ENCODE measurements at places on chromosomes 7 and 10. TPM values are rescaled to one million over a fixed set of nuclear protein-coding genes. Genes with fewer than 3 reads are reported as not detected.

DNA sequence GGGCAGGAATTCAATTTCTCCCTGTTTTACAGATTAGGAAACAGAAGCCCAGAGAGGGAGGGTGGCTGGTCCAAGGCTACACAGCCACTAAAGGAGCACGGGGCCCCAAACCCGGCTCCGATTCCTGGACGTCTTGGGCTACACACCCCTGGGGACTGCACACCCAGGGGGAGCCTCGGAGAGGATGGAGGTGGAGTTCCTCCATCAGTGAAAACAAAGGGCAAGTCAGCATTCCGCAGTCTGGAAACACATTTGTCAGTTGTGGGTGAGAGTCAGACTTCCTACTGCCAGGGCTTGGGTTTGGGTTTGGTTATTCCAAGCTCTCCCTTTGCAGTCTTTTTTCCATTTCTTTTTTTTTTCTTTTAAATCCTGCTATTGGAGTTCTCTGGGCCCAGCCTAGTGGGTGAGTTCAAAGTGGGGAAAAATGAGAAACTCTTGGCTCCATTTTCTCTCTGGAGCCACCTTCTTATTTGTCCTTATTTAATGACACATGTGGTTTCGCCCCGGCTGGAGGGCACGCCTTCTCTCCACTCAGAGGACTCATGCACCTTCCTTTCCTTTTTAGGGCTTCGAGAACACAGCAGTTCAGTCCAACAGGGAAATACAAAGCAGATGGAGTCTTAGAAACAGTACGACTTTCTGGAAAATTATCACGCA, 59.9 kb upstream of the AQP1 start:
- DNase-seq = peak; percentile 17

DNA sequence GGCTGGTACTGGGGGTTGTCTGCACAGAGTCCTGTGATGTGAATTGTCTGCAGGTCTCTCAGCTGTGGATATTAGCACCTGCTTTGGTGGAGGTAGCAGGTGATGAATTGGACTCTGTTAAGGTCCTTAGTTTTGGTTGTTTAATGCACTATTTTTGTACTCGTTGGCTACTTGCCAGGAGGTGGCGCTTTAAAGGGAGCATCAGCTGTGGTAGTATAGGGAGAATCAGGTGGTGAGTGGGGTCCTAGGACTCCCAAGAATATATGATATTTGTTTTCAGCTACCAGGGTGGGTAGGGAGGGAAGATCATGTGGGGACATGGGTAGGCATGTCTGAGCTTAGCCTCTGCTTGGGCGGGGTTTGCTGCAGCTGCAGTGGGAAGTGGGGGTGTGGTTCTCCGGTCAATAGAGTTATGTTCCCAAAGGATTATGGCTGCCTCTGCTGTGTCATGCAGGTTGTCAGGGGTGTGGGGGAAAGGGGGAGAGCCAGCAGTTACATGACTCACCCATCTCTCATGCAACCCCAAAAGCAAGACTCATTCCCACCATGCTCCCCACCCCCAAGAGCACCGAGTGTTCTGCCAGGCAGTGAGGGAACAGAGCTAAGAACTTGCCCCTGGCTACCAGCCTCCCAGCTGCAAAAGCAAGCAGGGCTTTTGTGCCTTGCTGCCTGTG, 53.7 kb upstream of the ZNF273 start:
- DNase-seq = no peak

DNA sequence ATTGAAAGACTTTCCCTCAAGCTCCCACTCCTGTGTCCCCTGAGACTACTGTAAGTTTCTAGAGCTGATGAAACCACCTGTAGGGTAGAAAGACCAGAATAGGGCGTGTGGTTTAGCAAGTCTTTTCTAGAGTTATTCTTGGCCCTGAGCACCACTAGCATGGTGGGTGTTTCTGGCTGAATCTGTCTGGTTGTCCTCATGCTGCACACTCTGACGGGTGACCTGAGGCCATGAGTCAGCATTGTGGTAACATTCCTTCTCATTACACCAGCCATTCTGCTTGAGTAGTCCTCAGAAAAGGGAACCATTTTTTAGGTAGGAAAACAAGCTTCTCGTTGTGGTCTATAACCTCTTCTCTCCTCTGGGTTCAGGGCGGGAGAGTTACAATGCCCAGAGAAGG, 250.3 kb downstream of the SNX13 start:
- no peak for DNase-seq

GRCh38 chr10:29734962-29735627, 100.3 kb upstream of the SVIL start:
- peak; percentile 51 for DNase-seq

Gene CYP3A7
- total RNA-seq = 92.6 TPM

Gene STK31
- total RNA-seq = 1.0 TPM

DNA sequence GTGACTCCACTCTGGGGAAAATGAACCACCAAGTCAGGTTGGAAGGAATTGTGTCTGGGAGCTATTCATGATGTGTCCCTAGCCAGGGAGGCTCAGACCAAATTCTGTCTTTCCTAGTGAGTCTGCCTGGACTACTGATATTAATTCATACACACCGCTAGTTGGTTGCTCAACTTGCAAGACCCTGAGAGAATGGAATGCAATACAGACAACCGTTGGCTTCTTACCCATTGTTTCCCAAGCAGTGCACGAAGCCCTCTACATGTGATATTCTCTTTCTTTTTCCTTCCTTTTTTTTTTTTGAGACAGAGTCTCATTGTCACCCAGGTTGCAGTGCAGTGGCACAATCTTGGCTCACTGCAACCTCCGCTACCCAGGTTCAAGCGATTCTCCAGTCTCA, 19.4 kb upstream of the SRGN start:
- no peak for DNase-seq

GRCh38 chr7:32937344-32938174, 19.7 kb upstream of the FKBP9 start:
- DNase-seq = no peak

DNA sequence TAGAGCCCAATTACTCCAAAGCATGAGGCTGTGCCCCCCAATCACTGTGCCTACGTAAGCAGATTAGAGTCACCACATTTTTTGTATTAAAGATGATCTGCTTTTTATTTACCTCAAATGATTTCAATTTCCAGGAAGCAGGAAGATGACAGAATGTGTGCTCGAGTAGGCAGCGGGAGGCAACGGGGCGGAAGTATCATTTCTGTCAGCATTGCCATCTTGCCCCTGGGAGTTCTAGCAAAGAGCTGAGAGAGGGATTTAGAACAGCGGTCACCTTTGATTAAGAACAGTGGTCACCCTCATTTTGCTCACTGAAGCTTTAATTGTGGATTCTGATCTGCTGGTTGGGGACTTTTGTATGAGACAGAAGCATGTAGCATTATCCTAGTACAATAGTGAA, 117.1 kb upstream of the FAM13C start:
- no peak for DNase-seq

Gene FEZF1
- 0.09 TPM for total RNA-seq

DNA sequence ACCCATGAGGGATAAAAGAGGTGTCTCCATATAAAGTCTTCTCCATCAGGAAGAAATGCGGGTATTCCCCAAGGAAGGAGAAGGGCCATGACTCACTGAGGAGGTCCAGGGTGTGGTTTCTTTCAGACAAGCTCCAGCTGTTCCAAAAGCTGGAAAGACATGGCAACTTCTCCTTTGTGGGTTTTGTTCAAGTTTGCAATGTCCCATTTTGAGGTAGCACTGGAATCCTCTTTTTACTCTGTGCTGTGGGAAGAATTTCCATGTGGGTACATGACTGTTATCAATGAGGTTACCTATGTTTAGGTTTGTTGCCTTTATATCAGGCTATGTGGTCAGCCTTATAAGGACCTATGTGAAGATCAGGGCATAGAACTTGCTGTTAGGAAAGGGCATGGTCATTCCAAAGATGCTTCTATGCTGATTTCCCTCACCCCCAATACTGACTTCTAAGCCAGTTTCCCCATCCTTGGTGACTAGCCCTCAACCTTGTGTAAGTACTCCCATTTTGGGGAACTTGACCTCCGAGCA, 697.5 kb downstream of the INHBA start:
- DNase-seq = no peak

Gene MXI1
- 58.8 TPM for total RNA-seq

DNA sequence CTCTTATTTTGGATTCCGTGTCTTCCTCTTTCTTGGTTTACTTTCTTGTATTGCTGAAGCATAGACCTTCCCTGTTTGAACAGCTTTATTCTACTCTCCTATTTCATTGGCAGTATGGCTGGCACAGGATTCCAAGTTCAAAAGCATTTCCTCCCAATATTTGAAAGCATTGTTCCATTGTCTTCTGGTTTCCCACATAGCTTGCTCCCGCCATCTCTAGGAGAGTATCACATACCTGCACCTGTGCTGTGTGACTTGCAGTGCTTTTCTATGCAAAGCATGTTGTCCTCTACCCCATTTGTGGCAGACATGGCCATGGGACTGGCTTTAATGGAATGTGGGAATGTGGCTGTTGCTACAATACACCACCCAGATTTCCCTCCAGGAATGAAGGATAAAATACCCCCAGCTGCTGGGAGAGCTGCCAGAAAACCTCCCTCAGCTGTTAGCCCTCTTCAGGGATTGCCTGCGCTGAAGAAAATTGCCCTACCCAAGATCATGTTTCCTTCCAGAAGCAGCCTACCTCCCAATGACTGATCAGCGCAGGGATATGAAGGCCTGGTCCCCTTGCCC, 6.9 kb upstream of the MYOF start:
- no peak for DNase-seq

GRCh38 chr10:117411479-117412399, 36.5 kb upstream of the PDZD8 start:
- peak; percentile 88 for DNase-seq

GRCh38 chr7:82442492-82443035, 1.0 kb downstream of the CACNA2D1 start:
- no peak for DNase-seq

Gene LRRC61
- 11.7 TPM for total RNA-seq

GRCh38 chr10:43689618-43689954, 40.9 kb upstream of the ZNF32 start:
- peak; percentile 66 for DNase-seq

- DNase-seq = no peak
Observed at GRCh38 chr7:30505174-30505697, 607 bp upstream of the GGCT start.

DNA sequence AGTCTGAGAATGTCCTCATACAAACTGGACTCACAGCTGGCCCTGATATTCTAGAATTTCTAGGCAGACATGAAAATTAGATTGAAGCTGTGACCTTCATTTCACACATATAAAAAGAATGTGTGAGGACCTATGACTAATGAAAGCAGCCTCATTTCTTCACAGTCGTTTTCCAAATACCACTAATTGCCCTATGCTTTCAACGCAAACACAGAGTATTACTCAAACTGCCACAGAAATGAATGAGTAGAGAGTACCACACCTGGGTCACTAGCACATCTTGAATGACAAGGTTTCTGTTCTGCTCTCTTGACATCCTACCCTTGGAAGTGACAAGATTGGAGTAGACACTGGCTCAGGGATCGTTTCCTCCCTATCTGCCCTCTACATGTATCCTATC, 142.4 kb downstream of the C1GALT1 start:
- DNase-seq = no peak

- DNase-seq = no peak
Observed at GRCh38 chr7:155483245-155483644, 25.3 kb downstream of the EN2 start.

- DNase-seq = no peak
Observed at GRCh38 chr7:71976645-71977044, 435.5 kb downstream of the CALN1 start.

Gene OPALIN
- total RNA-seq = not detected

Gene RPEL1
- 0.09 TPM for total RNA-seq

- peak; percentile 50 for DNase-seq
Observed at GRCh38 chr7:36216063-36216684, 63.1 kb downstream of the EEPD1 start.

DNA sequence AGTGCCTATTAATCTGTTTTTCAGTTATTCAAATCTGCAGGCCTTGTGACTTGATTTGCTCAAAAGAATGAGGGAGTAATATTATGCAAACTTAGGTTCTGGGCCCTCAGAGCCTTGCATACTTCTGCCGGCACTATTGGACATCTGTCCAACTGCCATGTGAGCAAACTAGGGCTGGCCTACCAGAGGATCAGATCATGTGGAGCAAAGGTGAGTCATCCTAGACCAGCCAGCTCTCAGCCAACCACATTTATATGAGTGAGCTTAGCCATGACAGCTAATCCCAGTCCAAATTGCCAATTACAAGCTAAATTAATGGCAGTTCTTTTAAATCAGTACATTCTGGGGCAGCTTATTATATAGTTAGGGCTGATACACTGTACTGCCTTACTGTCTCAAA, 69.6 kb downstream of the SDHAF3 start:
- DNase-seq = no peak

- DNase-seq = no peak
Observed at GRCh38 chr10:122981066-122981464, 864 bp downstream of the PSTK start.

DNA sequence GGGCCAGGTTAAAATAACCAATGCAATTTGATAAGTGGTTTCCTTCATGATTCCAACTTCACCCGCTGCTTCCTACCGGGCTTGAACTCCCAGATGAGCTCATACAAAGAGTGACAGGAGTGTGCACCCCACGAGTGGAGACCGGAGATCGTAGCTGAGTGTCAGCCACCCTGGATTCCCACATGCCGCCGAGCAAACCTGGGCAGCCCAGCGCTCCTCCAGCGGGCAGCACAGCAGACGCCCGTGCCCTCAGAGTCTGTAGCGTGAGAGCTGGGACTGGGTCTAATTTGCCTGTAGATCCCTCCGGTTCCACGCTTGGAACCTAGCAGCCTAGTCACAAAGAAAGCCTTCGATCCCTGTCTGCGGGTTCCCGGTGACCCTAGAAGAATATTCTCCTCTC, 476.1 kb upstream of the MGMT start:
- no peak for DNase-seq

Gene PRSS2
- 94.5 TPM for total RNA-seq

- no peak for DNase-seq
Observed at GRCh38 chr10:120205368-120206018, 251.5 kb upstream of the PLPP4 start.

Gene CFAP70
- total RNA-seq = 3.6 TPM

DNA sequence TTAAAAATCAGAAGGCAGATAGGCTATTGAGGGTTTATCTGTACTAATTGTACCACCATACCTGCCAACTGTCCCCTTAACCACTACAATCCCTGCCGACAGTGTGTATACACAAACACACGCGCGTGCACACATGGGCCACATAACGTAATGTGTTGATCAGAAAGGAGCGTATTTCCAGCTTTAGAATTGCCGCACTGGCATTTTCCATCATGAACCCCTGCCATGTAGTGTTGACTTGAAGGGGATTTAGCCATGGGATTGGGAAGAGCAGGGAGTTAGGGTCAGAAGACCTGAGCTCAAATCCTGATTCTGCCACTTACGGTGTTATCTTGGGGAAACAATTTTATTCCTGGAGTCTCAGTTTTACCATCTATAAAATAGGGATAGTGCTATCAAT, 158.9 kb downstream of the TCF7L2 start:
- no peak for DNase-seq

- DNase-seq = no peak
Observed at GRCh38 chr7:1447551-1448244, 11.6 kb downstream of the MICALL2 start.

Measured in mucosa of gallbladder (tissue), 1 donor.